ENCODE measurements at places on chromosomes 5 and 9.
A peak's percentile ranks its signal among the peaks of the same experiment; 100 is the strongest.

GRCh38 chr5:14700478-14701436, 36.2 kb downstream of the OTULIN start:
- DNase-seq = no peak

DNA sequence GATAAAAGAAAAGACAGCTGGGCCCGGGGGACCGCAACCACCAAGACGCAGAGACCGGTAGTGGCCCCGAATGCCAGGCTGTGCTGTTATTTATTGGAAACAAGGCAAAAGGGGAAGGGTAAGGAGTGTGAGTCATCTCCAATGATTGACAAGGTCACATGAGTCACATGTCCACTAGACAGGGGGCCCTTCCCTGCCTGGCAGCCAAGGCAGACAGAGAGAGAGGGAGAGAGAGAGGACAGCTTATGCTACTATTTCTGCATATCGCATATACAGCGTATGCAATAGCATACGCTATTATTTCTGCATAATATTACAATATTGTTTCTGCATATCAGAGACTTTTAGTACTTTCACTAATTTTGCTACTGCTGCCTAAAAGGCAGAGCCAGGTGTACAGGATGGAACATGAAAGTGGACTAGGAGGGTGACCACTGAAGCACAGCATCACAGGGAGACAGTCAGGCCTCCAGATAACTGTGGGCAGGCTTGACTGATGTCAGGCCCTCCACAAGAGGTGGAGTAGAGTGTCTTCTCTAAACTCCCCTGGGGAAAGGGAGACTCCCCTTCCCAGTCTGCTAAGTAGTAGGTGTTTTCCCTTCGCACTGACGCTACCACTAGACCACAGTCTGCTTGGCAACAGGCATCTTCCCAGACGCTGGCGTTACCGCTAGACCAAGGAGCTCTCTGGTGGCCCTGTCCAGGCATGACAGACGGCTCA, 50.3 kb downstream of the RFX3 start:
- no peak for DNase-seq

DNA sequence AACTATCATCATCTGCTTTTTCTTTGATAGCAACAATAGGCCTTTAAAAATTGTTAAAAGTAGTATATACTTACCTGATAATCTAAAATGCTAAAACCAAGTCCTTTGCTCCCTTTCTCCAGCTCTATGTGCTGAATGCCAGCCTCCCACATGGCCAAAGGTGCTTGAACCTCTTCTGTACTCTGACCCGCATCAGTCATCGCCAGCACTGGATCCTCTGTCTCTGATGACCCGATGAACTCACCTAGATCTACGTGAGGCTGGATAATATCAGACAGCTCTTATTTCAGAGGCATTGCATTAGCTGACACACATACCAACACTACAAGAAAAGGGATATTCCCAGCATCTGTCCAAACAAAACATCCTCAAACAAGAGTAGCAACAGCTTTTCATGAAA, 89.5 kb downstream of the MPDZ start:
- no peak for DNase-seq

GRCh38 chr9:16640649-16641048, 229.8 kb downstream of the BNC2 start:
- DNase-seq = no peak

DNA sequence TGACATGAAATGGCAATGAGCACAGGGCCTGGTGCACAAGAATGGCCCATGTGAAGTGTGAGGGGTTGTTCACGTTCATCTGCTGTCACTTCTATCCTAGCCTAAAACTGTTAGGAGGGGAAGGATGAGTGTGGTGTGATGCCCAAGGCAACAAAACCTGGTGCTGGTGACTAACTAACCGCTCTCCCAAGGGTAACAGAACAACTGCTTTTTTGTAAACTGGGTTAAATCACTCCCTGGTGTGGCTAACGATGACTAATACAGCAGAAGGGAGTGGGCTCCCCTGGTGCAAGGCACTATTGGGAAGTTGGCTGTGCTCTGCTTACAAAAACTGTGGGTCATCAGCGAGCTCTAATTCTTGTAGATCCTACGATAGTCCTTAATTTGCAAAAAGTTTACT, 103.2 kb upstream of the VCAN start:
- no peak for DNase-seq

DNA sequence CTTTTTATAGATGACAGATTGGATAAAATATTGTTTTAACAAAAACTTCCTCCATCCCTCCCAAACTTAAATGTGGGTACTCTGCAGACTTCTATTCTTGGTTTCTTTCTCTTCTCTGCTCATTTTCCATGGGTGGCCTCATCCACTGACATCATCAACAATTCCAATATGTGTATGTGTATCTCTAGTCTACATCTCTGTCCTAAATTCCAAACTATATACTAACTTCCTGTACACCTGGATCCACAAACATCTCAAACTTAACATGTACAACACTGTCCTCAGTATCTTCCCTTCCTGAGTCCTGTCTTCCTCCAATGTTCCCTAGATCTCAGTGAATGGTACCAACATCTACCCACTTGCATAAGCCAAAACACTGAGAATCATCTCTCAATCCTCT, 28.5 kb upstream of the CDK5RAP2 start:
- no peak for DNase-seq

DNA sequence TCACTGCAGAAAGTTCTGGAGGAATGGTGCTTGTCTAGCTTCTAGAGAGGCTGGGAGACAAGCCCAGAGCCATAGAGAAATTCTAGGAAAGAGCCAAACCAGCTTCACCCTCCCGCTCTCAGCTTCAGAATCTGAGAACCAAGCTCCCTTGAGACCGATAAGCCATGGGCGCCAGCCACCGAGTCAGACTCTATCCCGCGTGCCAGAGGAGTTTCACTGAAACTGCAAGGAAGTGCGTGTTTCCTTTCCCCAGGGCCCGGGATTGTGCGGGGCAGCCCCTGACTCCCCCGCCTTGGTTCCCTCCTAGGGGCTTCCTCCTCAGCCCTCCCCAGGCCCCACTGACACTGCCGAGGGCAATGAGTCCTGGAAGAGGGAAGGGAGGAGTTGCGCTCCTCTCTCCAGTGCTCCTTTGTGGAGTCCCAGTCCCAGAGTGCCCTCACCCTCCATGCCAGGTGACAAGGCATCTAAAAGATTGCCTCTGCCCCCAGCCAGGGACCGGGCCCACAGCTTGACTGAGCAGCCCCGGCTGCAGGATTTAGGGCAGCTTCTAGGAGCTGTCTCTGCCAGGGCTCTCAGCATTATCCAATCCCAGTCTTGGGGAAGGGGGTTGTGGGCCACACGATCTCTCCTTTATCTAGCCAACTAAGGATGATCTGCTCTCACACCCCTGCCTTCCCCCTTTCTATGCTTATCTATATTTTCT, 18.4 kb upstream of the TCF7 start:
- DNase-seq = no peak

DNA sequence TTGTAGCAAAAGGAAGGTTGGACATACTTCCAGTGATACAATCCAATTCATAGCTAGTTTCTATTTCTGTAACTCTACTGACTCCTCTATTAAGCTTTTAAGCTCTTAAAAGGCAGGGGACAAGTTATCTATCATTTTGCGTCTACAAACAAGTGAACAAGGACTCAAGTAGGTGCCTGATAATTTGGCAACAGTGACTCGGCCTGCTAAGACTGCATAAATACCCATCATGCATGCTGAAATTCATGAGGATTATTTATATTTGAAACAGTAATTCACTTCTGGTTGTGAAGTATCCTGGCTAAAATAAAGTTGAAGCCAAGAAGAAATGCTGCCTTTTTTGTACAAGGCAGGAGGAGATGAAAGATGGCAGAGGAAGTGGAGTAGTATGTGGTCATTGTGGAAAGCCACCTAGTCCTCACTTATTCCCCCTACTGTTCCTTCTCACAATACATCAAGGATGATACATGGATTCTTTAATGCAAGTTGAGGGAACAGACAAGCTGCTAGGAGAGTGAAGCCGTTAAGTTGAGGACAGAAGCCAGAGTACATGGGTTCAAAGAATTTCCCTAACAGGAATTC, 74.0 kb downstream of the MRPS27 start:
- no peak for DNase-seq

- DNase-seq = no peak
Observed at GRCh38 chr5:66203531-66203930, 59.4 kb downstream of the SREK1 start.

- DNase-seq = no peak
Observed at GRCh38 chr9:130738281-130738680, 44.7 kb downstream of the EXOSC2 start.

DNA sequence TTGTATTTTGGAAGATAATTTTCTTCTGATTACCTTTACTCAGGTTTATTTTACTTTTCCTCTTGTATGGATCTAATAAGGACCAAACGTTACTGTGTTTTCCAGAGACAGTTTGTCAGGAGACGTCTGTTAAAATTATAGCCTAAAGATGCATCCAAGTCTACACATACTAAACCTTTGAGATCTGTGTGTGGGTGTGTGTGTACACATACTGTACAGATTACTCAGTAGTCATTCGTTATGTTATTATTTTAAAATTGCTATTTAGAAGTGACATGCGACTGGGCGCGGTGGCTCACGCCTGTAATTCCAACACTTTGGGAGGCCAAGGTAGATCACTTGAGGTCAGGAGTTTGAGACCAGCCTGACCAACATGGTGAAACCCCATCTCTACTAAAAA, 51.6 kb upstream of the CNTLN start:
- no peak for DNase-seq

DNA sequence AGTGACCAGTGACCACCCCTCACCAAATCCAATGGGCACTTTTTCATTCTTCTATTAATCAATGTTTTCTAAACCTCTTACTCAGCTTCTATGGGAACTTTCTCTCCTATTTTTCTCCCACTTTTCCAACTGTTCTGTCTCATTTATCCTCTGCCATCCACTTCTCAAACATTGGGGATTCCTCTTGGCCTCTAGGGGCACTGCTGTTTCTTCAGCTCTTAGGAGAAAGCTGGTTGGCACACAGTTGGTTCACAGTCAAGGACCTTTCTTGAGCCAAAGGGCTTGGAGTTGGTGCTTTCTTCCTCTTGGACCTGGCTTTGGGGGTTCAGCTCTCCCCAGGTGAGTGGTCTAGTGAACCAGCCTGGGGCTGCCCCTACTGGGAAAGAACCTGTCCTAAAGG, 112.2 kb upstream of the LHFPL2 start:
- no peak for DNase-seq

DNA sequence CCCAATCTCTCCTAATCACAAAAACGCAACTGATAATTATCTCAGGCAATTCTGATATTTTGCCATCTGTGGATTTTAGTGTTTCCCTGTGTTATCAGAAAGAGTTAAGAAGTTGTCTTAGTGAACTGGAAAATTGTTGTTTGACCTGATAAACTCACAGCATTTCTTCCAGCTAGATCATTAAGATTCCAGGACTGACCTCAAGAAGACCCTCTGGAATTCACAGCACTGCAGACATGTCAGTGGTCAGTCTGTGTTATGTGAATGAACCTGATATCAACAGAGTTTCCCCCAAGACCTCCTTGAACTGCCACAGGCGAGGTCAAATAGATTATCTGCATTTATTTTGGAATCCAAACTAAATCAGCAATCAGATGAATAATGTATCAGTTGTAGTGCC, 174.7 kb downstream of the FBXL7 start:
- no peak for DNase-seq

DNA sequence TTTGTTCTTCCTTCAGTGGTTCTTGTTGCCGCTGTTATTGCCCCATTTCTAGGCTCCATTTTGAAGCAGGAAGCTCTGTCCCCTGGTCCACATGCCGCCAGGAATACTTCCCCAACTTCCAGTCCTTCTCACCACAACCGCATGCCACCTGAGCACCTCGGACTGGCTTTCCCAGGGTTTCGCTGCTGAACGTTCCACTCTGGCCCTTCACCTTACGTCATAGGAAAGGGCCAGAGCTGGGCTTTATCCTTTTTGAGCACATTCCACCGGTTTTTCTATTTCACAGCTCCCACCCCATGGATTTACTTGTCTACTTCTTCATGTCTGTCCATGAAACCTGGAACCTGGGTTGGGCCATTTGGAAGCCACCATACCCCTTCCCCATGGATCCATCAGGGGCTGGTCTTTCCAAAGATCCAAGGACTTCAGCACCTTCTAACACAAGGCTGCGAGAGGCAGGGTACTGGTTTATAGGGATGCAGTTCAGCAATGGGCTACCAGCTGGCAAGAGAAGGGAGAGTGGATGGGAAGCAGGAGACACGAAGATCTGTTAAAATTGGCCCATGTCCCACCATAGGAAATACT, 557.4 kb downstream of the BNC2 start:
- DNase-seq = no peak

GRCh38 chr9:75235632-75236031, 147.3 kb downstream of the OSTF1 start:
- no peak for DNase-seq

- DNase-seq = no peak
Observed at GRCh38 chr5:31273631-31274378, 80.3 kb downstream of the CDH6 start.

GRCh38 chr5:10626473-10627013, 62.7 kb downstream of the ANKRD33B start:
- DNase-seq = no peak

- no peak for DNase-seq
Observed at GRCh38 chr9:22308177-22308576, 138.4 kb upstream of the DMRTA1 start.

- DNase-seq = no peak
Observed at GRCh38 chr9:2924380-2924768, 80.5 kb upstream of the PUM3 start.

- DNase-seq = no peak
Observed at GRCh38 chr9:79382044-79382443, 189.7 kb upstream of the TLE4 start.

- DNase-seq = no peak
Observed at GRCh38 chr9:94169968-94170367, 85.7 kb downstream of the PTPDC1 start.

DNA sequence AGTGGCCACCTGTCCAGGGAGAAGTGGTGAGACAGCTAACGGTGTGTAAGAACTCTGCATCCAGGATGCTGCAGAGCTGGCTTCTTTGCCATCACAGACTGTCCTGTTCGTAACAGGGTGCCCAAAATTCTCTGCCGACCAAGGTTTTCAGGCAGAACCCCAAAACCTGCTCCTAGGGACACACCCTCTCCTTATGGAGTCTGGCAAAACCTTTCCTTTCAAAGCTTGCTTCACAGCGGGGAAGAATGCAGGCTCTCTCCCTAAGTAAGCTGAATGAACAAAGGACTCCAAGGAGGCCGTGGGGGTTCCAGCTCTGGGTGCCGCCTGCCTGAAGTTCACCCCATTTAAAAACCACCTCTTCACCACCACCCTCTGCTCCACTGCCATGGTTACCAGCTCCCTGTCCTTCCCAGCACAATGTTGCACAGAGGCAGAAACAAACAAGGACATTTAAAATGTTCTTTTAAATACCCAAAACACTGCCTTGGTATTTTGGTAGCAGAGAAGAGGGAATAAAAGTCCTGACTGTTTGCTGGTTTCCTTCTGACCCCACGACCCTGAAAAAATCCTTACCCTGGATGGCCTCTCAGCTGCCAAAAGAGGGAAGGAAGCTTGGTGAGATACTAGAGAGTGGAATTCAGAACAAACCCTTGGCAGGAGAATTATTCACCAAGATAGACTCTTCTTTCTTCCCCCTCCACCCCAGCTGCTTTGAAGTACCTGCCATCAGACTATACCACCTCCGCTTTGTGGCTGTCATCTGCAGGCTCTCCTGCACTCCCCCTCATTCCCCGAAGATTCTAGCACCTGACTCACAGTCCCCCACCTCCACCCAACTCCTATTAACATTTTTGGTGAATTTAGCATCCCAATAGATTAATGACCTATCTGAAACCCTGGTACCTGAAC, 7.1 kb upstream of the KLF9 start:
- DNase-seq = peak; percentile 21

All from stimulated activated CD8-positive, alpha-beta memory T cell treated with anti-CD3 and anti-CD28 coated beads, Interleukin-2, amount 100 ng/mL, for 1 hour (primary cell).